Adipocyte (in vitro differentiated cells): ENCODE measurements at places on chromosomes 3 and 15.

GRCh38 chr3:59115364-59116232 lies 65.8 kb upstream of the CFAP20DC start:
- peak; percentile 82 for DNase-seq

GRCh38 chr15:33008284-33008995 lies 186.1 kb downstream of the FMN1 start:
- no peak for DNase-seq

GRCh38 chr3:141561426-141562034 lies 74.7 kb downstream of the RASA2 start:
- DNase-seq = peak; percentile 87

DNA sequence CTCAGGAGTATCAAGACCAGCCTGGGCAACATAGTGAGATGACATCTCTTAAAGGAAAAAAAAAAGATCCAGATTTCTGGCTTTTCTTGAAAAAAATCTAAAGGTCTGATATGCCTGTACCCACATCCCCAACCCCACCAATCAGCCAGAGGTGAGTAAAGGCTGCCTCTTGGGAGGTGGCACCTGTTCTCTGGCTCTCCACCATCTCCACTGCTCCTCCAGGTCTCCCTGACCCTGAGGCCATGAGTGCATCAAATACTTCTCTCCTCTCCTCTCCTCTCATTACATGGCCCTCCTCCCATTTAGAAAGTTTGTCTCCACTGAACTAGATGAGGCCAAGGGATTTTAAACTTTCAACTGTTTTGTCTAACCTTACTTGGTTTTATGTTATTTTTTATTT lies 5.2 kb downstream of the SIAH2 start:
- DNase-seq = no peak

DNA sequence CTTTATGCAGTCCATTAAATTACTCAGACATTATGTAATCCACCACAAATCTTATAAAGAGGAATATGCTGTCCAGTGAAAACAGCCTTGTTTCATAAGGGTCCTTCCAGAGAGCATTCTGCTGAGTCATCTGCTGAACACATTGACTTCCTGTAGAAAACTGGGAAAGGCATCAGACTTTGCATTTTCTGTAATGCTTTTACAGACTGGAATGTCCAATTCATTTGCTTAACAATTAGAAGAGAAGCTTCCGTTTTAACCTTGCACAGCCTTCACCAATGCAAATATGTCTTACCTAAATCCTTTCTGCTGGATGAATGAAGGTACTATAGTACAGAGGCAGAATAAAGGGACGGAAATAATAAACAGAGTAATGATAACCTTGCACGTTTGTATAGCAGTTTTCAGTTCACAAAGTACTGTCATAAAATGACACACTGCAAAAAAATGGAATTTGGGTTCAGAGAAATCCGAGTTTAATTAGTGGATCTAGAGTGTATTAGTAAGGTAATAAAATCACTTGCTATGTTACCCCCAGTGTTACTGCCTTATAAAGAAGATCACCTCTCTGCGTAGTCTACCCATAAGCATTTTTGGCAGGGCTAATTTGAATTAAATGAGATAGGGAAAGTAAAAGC lies 301.5 kb downstream of the PYDC2 start:
- peak; percentile 9 for DNase-seq
